ENCODE measurements at places on chromosomes 4 and X.

DNA sequence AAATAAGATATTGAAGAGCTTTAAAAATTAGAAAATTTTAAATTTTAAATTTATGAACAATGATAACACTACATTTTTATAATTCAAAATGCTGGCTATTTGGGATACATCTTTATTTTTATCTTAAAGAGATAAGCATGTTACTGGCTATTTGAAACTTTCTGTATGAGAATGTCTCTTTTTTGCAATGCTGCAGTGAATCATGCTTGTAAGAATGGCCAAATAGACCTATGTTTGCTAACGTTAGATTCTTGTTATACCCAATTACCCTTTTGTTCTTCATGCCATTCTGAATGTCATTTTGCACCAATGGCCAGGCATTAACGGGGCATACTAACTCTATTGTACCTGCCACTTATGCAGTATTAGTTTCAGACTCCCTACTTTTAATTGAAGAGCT, 49.5 kb downstream of the SLIT2 start:
- DNase-seq = no peak

DNA sequence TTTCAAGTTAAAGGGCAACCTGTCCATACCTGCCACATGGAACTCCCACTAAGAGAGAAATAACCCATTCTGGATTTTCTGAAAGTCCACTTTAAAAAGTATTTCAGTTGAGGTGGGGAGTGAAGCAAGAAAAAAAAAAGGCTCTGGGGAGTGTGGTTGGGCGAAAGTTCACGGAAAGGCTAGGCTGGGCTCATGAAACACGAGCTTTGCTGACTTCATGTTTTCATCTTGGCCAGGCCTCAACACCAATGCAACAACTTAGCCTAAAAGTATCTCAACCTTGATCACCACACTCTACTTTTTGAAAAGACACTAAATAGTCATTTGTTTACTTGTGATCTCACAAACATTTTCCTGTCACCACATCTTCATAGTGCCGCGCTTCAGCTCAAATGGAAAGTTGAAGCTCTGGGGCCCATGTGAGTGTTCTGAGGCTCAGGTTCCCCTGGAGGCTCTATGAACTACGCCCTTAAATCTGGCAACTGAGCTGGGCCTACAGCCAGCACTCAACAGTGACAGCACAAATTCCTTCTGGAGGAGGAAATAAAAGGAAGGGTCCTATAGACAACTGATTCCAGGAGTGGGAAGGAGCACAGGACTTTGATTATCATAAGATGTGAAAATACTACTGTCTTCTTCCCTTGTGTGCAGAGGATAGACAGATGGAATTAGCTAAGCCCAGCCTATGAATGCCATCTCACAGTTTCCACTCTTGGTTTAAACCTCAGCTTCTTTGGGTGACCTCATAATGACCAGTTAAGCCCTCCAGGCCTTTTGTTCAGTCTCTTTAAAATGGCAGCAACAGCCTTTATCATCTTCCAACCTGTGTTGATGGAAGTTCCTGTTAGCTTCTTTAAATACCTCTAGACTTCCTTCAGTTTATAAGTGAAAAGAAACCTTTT, 5.1 kb downstream of the CD40LG start:
- DNase-seq = no peak

DNA sequence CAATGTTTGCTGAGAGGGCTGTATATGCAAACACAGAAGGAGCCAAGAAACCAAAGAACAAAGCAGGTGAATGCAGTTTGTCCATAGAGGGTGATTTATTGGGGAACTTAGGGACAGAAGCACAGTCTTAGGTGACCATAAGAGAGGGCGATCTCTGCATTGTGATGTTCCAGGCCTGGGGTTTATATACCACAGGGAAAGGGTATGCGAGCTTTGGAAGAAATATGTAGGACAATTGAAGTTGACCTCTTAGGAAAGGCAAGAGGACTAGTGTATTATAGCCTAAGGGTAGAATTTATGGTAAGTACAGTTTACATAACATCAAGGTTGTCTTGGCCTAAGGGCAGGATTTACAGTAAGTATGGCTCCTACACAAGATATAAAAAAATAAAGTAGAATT, 27.8 kb downstream of the FAM184B start:
- DNase-seq = no peak

- DNase-seq = no peak
Observed at GRCh38 chr4:114673306-114673705, 74.7 kb downstream of the UGT8 start.

DNA sequence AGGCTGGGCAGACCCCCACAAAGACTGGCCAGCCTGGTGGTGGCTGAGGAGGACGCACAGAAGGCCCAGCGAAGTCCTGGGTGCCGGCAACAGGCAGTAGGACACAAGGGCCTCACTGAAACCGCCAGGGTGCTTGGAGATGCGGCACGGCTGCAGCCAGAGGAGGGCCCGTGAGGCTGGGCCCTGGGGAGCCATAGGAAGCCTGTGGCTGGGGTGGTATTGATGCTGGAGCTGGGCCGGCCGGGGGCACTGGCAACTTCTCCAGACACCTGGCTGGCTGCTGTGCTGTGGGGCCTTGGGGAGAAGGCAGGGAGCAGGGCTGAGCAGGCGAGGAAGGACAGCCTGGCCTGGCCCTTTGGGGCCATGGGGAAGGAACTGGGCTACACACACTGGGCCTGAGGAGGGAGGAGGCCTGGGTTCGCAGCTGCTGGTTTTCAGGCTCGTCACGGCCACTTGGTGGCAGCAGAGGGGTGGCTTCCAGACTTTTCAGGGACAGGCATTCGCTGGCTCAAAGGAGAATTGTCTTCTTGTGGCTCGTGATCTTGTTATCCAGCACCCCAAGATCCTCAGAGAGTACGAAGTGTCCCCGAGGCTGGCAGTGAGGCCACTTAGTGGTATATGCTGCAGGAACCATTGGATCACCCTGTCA, 37.2 kb downstream of the ATP2B3 start:
- peak; percentile 27 for DNase-seq

- no peak for DNase-seq
Observed at GRCh38 chr4:73948990-73949706, 32.7 kb downstream of the PF4 start.

GRCh38 chr4:14906805-14907204, 95.5 kb upstream of the CPEB2 start:
- DNase-seq = no peak

DNA sequence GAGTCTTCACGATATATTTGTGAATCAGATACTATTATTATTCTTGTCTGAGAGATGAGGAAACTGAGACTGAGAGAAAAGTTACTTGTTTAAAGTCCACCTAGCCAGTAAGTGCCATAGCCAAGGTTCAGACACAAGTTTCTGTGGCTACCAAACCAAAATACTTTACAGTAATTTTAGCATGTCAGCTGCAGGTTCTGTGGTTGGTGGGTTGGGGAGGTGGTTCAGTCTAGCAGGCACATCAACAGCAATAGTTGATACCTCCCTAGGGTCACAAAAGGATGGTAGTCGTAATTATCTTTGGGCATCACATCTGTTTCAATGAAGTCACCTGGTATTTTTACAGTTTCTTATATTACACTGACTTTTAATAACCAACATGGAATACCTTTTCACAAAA, 35.6 kb upstream of the EDA2R start:
- no peak for DNase-seq

DNA sequence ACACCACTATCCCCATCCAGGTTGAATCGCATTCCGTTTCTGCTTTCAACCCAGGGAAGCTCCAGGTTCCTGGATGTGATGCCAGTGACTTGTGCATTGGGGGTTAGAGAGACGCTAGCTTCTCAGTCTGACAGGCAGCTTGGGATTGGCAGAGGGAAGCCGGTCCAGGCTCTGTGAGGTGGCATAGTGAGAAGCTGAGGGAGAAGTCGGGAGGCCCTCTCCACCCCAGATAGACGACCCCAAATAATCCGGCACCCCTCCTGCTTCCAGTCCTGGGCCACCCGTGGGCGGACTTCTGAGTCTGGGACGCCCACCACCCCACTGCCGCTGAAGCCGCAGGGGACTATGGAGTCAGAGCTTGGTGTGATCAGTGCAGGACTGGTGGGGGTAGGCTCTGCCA, 7.4 kb downstream of the MAGEA4 start:
- no peak for DNase-seq

- no peak for DNase-seq
Observed at GRCh38 chr4:89001647-89002445, 55.1 kb downstream of the FAM13A start.

DNA sequence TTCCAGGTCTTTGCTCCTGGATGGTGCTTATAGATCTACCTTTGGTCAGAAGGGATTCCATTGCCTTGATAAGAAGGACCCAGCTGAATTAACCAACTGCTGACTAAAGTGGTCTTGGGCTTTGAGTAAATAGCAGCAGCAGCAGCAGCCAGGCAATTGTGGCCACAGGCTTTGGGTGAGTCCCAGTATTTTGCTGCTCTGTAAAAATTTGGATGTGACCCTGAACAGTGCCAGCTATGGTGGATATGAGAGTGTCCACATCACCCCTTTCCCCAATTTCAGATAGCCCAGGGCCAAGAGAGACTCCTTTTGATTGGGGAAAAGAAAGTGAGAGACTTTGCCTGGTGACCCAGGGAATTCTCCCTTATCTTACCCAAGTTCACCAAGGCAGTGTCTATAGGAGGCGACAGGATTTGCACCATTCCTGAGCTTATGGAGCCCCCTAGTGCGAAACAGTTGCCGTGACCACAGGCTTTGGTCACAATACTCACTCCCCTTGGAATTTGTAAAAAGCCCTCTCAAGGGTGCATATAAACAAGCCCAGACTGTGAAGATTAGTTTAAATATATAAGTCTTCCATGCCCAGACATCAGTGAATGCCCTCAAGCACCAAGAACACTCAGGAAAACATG, 518.0 kb downstream of the TMA16 start:
- no peak for DNase-seq

DNA sequence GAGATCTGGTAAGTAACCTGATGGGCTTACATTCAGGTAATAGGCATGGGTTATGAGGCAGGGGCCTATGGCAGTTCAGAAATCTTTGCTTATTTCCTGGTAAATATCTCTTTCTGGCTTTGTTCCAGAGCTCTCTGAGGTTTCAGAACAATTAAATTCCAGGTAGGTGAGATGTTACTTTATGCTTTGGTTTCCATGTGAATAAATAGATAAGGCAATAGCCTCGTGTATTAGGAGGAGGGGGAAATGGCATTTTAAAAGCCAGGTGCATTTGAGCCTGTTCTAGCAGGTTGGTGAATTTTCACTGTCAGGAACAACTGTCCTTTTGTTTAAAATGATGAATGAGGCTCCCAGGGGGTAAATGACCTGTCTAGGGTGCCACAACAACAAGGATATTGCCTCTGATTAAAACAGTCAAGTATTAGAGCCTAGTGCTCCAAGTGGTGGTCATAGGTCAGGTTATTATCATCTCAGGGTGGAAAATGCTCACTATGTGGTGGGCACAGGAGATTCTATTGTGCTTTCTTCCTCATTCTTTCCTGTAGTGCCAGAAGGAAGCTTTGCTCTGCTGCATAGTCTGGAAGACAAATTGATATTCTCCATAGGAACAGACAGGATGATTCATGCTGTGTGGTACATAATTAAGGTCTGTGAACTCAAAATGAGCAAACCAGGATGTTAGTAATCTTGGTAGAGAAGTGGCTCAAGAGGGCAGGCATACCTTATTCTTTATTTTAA, 296.2 kb downstream of the INPP4B start:
- DNase-seq = no peak

- DNase-seq = no peak
Observed at GRCh38 chr4:142944565-142944964, 98.5 kb upstream of the INPP4B start.

DNA sequence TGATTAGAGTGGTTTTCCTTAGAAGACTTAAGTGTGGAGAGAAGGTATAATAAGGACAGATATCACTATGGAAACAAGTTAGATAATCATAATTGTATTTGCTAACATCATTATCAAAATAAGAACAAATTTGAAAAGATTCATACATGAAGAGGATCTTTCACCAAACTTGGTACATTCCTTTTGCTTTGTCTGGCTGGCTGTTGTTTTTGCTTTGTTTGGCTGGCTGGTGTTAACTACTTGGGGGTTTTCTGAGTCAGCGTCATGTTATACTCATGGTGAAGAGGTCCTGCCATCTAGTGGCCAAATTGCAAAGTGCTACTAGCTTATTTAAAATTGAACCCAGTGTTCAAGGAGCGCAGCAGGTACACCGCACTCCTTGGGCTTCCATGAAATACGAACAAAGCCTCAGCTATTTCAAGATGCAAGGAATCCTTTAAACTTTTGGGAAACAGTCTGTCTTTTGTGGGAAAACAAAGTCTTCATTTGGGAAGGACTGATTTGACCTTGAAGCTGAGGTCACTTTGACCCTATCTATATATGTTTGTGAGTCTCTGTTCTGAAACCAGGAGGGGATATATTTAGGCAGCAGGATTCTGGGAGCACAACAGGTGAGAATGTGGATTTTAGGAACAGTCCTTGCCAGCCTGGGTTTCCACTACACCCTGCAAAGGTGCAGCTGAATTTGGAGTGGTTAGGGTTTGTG, 129.7 kb downstream of the PLS3 start:
- peak; percentile 2 for DNase-seq

- no peak for DNase-seq
Observed at GRCh38 chr4:139589336-139590018, 33.5 kb upstream of the SETD7 start.

- no peak for DNase-seq
Observed at GRCh38 chrX:134186362-134187121, 50.4 kb upstream of the CCDC160 start.

DNA sequence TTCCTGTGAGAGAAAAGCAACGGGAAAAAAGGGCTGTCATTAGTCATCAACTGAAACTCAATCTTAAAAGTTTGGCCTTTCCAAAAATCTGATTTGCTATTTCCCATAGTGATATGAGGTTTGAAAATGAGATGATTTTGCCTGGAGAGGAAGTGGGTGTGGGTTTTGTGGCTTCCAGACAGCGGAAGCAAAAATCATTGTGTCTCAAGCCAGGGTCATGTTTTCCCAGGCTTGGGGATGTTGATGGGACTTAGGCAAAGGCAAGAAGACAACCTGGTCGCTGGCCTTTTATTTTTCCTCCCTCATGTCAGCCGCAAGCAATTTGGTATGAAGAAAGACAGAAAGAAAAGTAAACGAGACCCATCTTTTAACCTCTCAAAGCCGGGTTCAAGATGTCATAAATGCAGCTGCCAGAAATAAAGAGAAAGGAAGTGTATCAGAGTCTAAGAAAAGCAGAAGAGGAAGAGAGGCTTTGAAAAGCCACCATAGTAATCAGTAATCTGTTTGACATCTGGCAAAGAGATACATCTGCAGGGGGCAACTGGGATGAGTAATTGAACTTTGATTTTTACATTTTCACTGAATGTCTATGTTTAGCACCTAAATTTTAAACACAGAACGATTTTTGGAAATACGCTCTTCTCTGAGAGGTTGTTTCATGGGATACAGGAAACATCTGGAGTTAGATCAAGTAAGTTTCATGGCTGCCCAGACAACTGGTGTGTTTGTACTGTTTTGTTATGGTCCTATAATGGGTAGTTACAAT, 521.6 kb upstream of the SLIT2 start:
- DNase-seq = no peak

DNA sequence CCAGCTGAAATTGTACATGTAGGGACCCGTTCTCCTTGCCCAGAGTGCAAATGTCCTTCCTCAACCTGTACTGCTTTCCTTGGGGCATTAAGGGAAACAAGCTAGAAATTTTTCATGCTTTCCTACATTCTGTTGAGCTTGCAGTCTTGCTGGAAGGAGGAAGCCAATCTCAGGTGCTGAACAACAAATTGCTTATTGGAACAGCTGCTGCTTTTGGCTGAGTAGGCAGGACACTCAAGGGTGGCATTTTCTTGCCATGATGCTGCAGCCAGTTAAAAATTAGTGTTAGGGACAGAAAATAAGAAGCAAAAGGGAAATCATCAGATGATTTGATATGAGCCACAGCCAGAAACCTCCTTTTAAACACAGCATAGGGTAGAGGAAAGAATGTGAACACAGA, 223.7 kb downstream of the QDPR start:
- no peak for DNase-seq
